ENCODE measurements at places on chromosomes 12 and 14. TPM values are rescaled to one million over a fixed set of nuclear protein-coding genes. Genes with fewer than 3 reads are reported as not detected.

The MYF5 gene
- not detected for total RNA-seq

The BATF gene
- 178 TPM for total RNA-seq

The TAMALIN gene
- 14.7 TPM for total RNA-seq

The KLHDC1 gene
- 0.79 TPM for total RNA-seq

The GALNT8 gene
- 0.26 TPM for total RNA-seq

The KRT6C gene
- total RNA-seq: not detected

The PAPOLA gene
- total RNA-seq: 162 TPM

- peak overlapping the region; percentile 100 for H3K27ac ChIP-seq
- DNase-seq: peak; percentile 96
- H3K27me3 ChIP-seq: no peaks in the 10 kb centered on the region
- H3K4me1 ChIP-seq: peaks cover 45% of the 10 kb centered on the region
- H3K36me3 ChIP-seq: peaks cover 43% of the 10 kb centered on the region
- H3K4me3 ChIP-seq: peak overlapping the region; percentile 99
These were observed 1.6 kb upstream of the DGKA start for GRCh38 chr12:55929306-55929791.

DNA sequence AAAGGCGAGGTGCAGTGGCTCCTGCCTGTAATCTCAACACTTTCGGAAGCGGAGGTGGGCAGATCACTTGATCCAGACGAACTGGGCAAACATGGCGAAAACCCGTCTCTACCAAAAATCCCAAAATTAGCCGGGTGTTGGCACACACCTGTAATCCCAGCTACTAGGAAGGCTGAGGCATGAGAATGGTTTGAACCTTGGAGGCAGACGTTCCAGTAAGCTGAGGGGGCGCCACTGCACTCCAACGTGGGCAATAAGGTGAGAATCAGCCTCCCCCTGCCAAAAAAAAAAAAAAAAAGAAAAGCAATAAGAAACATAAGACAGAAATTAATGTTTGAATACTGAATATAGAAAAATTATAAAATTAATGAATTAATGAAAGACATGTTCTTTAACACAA, 928.7 kb downstream of the LRFN5 start:
- H3K27me3 ChIP-seq: no peaks in the 10 kb centered on the region
- no peaks in the 10 kb centered on the region for H3K4me1 ChIP-seq
- H3K27ac ChIP-seq: no peak overlapping the region
- DNase-seq: no peak

GRCh38 chr14:85236296-85236695, 293.6 kb upstream of the FLRT2 start:
- H3K4me3 ChIP-seq: no peak overlapping the region
- H3K36me3 ChIP-seq: no peaks in the 10 kb centered on the region
- DNase-seq: no peak
- H3K27me3 ChIP-seq: no peaks in the 10 kb centered on the region

DNA sequence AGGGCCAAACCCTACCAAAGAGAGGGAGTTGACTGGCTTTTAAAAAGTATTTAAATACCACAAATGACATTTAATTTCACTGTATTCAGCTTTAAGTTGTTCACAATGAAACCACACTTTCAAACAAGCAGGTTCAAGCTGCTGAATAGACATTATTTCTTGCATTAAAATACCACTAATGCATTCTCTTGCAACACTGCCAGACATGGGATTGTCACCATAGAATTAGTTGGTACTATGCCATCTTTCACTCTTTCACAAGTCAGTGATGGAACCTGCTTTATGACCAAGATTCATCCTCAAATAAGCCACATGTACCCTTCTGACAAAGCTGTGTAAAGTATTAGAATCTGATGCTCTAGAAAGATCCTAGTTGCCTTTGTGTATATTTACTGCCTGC, 239.4 kb downstream of the PAWR start:
- no peak overlapping the region for H3K27ac ChIP-seq
- H3K4me1 ChIP-seq: no peaks in the 10 kb centered on the region
- H3K4me3 ChIP-seq: no peak overlapping the region
- H3K27me3 ChIP-seq: no peaks in the 10 kb centered on the region
- DNase-seq: no peak
- H3K36me3 ChIP-seq: no peaks in the 10 kb centered on the region

GRCh38 chr12:43550831-43551271, 1.2 kb downstream of the ADAMTS20 start:
- H3K27ac ChIP-seq: no peak overlapping the region
- peaks cover 36% of the 10 kb centered on the region for H3K27me3 ChIP-seq
- no peak for DNase-seq
- H3K4me1 ChIP-seq: peaks cover 2% of the 10 kb centered on the region
- peaks cover 3% of the 10 kb centered on the region for H3K36me3 ChIP-seq

DNA sequence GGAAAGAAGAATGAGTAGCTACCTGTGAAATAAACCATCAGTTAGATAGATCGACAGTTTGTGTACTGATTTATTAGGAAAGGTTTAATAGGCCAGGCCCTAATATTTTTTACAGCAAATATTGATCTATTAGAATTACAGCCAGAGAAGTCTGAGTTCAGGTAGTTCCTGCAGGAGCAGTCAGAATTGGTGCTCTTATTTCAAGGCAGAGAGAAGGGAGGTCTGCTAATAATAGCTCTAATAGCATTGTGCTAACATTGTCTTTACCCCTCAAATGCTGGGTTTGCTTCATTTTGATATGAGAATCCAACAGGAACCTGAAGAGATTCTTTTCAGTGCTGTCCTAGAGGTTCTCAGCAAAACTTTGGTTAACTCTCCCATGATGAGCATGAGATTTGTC, 343.8 kb upstream of the NAV3 start:
- no peaks in the 10 kb centered on the region for H3K27me3 ChIP-seq
- H3K4me3 ChIP-seq: no peak overlapping the region

GRCh38 chr12:82866946-82867345, 180.2 kb downstream of the TMTC2 start:
- H3K36me3 ChIP-seq: peaks cover 1% of the 10 kb centered on the region
- no peak overlapping the region for H3K4me3 ChIP-seq
- DNase-seq: no peak
- H3K27me3 ChIP-seq: no peaks in the 10 kb centered on the region

- no peak for DNase-seq
- no peaks in the 10 kb centered on the region for H3K27me3 ChIP-seq
- H3K4me1 ChIP-seq: no peaks in the 10 kb centered on the region
- no peak overlapping the region for H3K27ac ChIP-seq
- no peak overlapping the region for H3K4me3 ChIP-seq
- H3K36me3 ChIP-seq: no peaks in the 10 kb centered on the region
These were observed 20.6 kb downstream of the PIK3C2G start for GRCh38 chr12:18281941-18282340.
